ENCODE measurements at places on chromosomes 12 and 14.

- DNase-seq: no peak
Observed at GRCh38 chr12:57195611-57196371, 20.8 kb upstream of the NXPH4 start.

DNA sequence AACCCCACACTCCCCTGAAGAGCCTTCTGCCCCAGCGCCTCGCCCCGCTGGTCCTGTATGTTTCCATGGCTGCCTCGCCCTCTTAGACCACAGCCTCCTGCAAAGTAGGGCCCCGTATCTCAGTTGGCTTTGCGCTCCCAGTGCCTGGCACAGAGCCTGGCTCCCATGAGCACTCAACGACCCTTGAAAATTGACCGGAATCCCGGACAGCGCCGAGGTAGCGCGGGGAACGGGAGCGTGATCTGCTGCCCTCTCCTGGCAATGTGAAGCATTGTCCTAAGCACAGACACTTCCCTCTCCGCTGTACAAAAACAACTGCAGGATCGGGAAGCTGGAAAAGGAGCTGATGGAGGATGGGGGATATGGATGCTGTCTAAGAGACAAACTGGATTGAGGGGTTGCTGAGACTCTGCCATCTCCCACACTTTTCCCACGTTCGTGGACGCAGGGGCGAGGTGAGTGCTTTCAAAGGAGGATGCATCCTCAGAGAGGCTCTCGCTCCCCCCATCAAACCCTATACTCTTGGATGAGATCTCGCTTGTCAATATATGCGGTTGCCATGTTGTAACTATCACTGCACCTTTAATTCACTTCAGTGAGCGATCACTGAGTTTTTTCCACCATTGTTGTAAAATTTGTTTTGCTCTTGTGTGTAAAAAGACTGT, 10.7 kb upstream of the FKBP4 start:
- DNase-seq: peak; percentile 82

DNA sequence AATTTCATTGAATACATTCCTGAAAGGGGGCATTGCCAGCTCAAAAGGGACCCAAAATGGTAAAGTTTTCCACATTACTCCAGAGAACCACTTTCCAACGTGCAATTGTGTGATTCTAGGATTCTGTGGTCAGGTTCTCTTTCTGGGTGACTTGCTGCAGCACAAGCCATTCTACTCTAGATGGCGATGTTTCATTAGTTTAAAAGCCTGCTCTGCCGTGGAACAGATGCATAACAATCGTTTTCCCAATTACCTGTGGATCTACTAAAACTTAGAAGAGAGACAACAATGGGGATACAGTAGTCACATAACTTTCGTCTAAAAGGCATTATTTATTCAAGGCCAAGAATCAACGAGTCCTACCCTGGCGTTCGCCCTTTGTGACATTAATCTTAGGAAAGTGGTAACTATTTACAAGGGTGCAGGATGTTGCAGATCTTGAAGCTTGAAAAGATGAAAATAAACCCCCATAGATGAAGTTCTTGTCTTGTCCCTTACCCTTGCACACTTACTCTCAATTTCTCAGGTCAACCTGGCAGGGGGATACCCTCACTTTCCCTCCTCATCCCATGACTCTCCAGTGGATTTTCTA, 400.9 kb downstream of the SNAPC1 start:
- DNase-seq: peak; percentile 60

DNA sequence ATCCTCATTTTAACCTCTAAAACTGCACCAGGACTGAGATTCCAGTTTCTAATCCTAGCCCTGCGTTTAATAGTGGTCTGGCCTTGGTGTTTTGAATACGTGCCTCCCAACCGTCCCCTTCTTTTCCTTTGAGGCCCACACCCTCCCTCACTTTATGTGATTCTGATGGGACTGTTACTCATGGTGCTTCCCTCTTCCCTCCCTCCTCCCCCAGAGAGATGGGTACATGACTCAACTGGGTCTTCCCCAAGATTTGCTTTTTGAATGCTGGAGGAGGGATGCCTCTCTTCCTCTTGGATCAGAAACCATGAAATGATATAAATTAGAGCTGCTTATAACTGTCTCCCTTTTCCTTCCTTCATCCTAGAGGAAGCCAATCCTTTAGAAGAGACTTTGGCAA, 8.2 kb upstream of the PPP2R5E start:
- no peak for DNase-seq

DNA sequence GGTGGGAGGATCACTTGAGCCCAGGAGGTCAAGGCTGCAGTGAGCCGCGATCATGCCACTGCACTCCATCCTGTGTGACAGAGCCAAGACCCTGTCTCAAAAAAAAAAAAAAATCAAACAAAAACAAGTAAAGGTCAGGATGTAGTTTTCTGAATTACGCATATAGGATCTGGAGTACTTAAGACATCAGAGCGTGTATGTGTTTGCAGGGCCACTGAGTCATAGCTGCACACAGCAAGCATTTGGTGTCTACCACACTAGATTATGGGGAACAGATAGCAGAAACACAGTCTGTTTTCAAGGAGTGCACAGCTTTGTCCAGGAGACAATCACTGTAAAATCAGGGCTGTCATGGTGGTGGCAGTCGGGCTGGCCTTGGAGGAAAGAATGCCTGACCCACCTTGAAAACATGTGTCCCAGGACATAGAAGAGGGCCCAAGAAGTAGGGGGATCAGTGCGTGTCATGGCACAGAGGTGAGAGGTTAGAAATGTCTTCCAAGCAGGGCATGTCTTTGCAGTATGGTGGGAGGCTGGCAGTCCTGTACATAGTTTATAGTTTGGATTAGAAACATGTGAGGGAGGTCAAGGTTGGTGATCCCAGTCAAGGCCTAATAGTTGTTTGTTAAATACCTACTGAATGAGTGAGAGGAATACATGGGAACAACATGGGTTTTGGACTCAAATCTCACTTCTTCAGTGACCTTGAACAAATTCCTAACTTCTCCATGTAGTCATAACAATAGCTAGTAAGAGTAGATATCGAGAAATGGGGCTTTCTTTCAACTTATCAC, 23.6 kb upstream of the C12orf71 start:
- no peak for DNase-seq

GRCh38 chr12:43578782-43579181, 26.8 kb upstream of the ADAMTS20 start:
- peak; percentile 40 for DNase-seq

DNA sequence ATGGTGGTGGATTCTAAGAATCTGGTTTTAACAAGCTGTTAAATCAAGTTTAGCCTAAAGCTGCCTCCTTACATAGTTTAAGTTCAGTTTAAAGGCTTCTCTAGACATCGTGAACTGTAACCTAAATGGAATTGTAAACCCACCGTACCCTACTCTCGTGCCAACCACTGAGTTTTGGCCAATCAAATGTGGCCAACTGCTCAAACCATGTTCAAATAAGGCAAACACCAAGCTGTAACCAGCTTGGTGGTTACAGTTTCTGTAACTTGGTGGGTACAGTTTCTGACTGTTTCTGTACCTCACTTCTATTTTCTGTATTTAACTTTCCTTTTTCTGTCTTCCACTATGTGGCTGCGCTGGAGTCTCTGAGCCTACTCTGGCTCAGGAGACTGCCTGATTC, 131.9 kb upstream of the DDHD1 start:
- DNase-seq: no peak

DNA sequence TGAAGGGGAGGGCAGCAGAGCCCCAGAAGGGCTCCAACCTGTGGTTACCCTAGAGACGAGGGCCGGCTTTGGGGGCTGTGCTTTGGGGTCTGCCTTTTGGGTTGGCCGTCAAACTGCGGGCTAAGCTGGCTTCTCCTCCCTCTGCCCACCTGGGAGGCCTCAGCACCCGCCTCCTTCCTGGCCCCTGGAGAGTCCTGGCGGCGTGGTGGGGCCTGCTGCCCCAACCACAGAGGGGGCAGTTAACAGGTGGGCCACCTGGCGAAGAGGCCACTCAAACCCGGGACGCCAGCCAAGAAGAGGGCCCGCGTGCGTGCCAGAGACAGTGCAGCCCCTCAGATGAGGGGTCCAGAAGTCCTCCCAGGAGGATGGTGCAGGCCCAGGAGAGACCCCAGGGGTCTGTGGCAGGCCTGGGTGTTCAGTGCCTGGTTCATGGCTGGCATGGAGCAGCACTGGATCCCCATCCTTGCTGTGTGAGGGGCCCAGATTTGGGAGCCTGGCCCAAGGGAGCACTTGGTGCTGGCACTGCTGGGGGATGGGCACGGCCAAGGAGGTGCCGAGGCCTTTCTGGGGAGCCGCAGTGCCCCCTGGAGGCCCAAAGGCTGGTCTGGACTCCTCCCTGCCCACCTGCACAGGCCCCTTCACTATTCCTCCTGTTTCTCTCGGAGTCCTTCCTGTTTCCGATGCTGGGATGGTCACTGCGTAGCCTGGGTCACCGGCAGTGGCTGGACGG, 48.8 kb downstream of the LRCOL1 start:
- peak; percentile 52 for DNase-seq

GRCh38 chr12:120065472-120065871, 51.1 kb downstream of the RAB35 start:
- no peak for DNase-seq

DNA sequence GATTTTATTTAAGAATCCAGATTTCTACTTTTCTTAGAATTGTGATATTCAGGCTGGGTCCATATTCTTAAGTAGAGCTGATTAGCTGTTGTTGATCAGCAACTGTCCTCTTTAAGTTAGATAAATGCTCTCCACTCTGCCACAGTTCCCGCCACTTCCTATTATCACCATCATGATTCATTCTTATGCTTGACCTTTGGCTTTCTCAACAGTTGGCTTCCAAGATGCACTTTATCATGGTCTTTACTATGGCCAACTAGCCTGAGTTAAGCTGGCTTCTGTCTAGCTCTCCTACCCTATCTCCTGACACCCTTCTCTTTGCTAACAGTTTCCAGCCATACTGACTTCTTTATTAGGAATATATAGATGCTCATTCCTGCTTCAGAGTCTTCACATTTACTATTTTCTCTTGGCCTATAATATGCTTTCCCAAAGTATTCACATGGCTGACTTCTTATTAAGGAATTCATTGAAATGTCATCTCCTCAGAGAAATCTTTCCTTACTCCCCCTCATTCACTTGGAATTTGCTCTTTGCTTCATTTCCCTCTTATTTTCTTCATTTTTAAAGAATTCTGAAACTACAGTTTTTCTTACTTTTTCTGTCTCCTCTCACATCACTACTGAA, 149.0 kb upstream of the IGF1 start:
- DNase-seq: no peak

DNA sequence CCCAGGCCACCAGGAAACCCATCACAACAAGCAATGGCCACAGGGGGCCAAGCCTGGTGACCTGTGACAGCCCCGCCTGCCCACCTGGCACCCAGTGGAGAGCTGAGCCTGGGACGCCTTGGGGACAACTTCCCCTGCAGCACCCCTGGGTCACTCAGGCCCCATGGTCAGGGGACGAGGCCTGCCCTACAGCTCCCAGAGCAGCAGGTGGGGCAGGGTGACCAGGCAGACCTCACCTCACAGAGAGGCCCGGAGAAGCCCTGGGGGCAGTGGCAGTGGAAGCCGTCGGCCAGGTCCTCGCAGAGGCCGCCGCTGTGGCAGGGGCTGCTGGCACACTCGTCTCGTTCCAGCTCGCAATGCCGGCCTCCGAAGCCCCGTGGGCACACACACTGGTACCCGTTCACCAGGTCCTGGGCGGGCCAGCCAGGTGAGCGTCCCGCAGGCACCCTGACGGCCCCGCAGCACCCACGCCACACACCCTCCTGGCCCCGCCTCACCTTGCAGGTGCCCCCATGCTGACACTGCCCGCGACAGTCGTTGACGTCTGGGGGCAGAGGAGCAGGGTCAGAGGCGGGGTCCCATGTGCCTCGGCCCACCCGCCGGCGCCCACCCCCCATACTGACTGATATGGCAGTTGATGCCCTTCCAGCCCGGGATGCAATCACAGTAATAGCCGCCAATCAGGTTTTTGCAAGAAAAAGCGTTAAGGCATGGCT, 18.1 kb downstream of the JAG2 start:
- DNase-seq: no peak

DNA sequence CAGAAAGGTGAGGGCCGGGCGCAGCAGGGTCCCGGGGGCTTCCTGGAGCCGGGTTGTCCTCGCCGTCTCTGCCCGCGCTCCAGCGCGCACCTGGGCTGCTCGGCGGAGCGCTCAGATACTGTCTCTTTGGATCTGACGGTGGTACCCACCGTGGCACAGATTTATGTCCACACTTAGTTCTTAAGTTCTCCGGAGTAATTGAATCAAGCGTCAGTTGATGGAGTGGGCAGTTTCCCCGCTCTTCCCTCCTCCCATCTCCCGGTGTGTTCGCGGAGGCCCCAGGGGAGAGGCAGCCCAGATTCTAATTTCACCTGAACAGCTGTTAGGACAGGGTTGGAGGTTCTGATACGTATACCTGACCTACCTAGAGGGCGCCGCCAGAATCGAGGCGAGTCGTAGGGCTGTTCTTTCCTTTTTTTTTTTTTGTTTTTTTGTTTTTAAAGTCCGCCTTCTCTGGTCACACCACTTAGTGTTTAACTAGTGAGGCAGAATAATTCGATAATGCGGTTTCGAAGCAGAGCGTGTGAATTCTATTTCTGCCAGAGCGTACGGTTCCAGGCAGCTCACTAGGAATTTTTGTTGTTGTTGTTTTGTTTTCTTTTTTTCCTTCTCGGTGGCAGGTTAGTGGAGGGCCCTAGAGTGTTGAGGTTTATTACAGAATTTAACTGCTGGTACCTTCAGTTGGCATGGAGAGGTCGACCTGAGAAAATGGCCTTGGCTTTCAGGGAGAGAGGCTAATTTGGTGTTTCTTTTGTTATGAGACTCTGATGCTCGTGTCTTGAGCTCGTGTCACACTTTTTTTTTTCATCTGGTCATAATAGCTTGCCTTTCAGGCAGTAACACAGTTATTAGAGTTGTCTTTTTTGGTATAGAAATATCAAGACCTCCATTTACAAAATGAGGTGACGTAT, 22.3 kb upstream of the GNS start:
- peak; percentile 83 for DNase-seq

GRCh38 chr12:56081393-56082347, 1.7 kb downstream of the ERBB3 start:
- DNase-seq: no peak

DNA sequence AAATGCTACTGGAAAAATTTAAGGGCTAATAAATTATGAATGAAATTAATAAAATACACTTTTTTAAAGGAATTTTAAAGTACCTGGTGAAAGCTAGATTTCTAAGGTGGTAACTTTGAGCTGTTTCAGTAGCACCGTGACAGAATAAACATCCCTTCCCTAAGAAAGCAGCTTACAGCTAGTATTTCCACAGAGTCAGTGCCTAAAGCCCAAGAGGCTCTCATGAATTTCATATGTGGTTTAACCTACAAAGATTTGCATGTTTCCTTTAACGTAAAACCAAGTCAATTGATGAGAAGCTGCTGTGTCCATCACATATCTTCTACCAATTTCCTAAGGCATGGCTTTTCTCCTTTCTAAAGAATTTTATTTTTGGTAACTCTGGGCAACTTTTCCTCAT, 56.8 kb downstream of the IFNG start:
- no peak for DNase-seq

DNA sequence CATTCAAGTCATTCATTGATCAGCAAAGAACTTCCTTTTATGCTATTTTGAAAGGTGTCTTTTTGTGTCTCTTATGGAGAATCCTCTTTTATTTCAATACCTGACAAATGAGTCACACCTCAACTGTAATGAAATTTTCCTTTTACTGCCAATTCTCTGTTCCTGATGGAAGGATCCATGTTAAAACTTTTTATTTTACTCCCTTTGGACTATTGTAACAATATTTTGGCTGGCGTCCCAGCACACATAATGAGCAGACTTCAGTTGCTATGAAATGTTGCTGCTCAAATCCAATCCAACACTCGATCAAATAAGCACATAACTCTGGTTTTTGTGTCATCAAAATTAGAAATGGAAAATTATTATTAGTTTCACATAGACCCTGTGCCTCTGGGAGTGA, 21.9 kb upstream of the SLC15A5 start:
- DNase-seq: no peak

All from retina (tissue), 1 donor.